ENCODE measurements at places on chromosomes 6 and 20.

DNA sequence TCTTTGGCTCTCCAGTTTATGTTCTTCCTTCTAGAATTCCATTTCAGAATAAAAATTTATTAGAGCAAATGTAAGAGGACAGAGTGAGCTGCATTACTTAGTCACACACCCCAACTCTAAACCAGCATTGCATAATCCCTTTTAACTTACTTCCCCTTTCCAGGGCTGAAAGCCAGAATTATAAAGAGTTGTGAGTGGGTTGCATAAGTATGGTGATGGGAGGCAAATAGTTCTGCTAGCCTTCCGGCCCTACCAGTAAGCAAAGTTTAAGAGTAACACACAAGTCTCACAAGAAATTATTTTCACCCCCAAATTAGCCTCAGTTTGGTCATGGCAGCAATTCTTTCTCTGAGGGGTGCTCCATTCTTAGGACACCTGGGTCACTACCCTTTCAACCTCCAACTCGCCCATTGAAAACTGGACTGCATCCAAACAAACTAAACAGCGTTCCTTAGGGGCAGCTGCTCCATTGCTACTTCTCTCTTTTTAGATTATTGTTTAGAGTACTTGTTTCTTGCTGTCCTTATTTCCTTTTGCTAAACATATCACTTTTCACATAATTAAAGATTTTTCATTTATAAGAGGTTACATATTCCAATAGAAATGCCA lies 1.6 kb downstream of the KIAA0408 start:
- peak; percentile 23 for DNase-seq

DNA sequence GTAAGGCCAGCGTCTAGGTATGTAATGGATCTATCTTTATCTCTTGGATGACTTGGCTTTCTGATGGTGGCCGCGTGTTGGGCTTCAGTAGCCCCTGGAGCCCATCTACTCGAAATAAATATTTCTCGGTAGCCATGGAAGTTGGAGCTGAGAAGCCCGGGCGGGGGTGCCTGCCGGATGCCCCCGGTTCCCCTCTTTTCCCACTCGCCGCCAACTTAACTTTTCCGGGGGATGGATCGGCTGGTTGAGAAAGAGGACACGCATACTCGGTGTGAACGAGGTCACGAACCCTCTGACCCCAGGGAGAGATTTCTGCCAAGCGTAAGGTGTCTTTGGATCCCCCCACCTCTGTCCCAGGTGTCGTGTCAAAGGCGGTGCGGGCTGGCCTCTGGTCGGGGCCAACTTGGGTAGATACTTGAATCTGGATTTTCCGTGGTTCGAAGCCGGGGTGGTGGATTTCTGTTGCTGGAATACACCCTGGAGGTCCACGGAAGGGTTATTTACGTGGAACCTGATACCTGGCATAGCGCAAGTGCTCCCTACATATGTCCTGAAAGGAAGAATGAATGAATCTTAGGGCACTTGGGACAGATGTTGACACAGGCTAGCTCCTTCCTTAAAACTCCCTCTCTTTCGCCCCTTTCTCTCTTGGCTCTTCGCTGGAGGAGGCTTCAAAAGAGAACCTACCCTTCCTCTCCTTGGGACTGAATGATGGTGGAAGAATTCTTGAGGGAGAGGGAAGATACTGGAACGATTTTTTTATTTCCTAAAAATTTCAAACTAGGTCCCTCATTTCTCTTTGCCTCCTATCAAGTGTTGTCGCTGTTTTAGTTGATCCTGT lies 996 bp downstream of the DOK5 start:
- no peak for DNase-seq

GRCh38 chr6:139828751-139829519 lies 454.5 kb upstream of the CITED2 start:
- DNase-seq, result no peak

DNA sequence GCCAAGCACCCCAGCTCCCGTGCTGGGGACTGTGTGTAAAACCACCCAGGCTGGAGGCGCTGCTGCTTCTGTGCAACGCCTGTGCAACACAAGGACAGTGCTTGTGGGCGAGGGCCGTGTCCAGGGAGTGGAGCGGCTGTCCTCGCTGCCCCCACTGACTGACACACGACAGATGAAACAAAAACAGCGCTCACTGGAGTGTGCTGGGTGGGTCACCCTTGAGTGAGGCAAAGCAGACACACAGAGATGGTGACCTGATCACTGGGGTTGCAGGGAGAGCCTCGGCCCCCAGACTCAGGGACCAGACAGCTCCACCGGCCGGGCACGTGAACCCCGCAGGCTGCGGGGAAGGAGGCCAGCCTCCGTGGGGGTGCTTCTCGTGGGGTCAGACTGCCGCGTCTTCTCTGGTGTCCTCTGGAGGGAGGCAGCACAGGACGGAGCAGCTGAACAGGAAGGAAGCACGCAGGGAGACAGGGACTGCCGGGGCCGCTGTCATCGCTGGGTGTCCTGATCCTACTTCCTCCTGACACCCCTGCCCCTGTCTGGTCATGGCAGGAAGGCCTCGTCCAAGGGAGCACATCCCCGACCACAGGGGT lies 75.9 kb upstream of the CST7 start:
- DNase-seq, result no peak

DNA sequence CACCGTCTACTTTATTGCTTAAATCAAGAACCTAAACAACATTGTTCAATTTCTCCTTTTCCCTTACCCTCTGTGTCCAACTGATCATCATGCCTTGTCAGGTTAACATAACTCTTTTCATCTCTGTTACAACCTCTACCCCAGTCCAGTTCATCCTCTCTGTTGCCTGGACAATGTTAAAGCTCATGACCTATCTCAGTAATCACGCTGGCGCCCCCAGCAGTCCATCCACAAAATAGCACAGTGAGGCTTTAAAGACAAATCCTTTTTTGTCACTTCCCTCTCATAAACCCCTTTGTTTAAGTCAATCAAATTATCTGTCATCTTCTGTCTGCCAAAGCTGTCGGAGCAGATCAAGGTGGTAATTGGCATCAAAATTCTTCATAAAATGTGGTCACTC lies 140.1 kb downstream of the QKI start:
- no peak for DNase-seq

- DNase-seq, result no peak
Observed at GRCh38 chr6:12818324-12818723, 101.8 kb downstream of the PHACTR1 start.

DNA sequence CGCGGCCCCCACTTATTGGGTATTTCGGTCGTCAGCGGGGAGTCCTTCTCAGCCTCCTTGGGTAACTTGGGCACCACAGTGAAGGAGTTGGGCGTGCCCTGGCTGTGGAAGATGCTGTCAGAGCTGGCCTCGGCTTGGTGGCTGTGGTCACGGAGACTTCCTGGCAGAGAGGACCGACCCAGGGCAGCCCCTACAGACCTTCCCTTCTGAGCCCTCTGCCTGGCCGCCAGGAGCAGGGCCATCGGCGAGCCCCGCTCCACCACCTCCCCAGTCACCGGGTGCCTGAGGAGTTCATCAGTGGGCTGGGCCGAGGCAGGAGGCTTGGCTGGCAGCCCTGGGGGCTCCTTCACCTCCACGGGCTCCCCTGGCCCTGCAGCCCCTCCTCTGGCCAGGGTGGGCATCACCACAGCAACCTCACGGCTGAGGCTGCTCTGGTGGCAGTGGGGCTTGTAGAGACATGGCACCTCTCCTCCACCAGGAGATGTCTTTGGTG lies 37.2 kb downstream of the C6orf132 start:
- DNase-seq, result no peak

DNA sequence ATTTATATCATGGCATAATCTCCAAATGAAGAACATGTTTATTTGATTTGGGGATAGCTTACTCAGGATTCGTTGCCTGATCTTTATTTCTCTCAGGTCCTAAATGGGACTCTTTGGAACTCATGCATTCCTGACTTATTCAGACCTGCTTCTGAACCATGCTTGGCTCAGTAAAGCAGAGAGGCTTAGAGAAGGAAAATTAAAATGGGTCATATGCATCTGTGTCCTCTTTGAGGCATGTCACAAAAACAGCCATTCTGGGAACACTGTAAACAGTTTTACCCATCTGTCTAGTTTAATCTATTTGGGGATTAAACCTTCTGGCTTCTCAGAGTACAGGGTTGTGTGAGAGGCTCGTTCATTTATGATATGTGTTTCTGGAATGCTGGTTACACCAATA lies 1017.3 kb downstream of the KIF16B start:
- no peak for DNase-seq
